Right lung (tissue), 10 donors: ENCODE measurements at places on chromosomes 5 and 9. TPM values are rescaled to one million over a fixed set of nuclear protein-coding genes. Genes with fewer than 3 reads are reported as not detected.

GRCh38 chr5:53480416-53481158 is at the start of gene FST:
TSS of gene FST (plus strand) at chr5:53480629. CDS start at chr5:53480792, 163 bp downstream.
- peak; percentile 15 for DNase-seq

GRCh38 chr5:124654418-124654817 is 92.0 kb downstream of the ZNF608 start:
- DNase-seq = no peak

MLANA gene
- 1.6 TPM for polyA plus RNA-seq

FAM221B gene
- polyA plus RNA-seq = 0.54 TPM

DNA sequence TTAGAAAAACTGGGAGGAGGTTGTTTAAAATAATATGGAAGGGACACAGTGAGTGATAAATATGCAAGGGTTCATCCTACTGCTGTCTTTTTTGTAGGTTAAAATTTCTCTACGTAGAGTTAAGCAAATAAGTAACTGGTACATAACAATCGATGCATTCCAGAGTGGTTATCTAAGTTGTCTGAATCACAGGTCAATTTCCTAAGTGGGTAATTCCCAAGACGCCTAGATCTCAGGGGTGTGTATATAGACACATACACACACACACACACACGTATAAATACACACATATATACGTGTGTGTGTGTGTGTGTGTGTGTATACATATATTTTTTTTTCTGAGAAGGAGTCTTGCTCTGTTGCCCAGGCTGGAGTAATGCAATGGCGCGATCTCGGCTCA is 22.3 kb downstream of the CAAP1 start:
- no peak for DNase-seq

DNA sequence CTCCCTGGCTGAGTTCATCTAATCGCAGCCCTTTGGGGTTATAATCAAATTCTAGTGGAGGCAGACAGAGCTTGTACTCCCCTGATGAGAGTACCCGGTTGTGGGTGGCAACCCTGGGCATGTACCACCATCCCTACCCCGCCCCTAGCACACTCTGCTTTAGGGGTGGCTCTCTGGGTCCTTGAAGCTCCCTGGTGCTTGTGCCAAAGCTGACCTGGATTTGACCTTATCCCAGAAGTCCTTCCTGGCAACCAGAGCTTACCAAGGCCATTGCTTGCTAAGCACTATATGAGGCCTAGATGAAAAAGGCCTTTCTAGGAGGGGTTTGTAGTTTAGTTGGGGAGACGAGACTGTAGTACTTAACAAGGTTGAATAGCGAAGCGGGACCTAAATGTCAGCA is 72.2 kb downstream of the RGS3 start:
- DNase-seq = no peak

CDX1 gene
- 0.25 TPM for polyA plus RNA-seq

- no peak for DNase-seq
These were observed 60.4 kb downstream of the RAPGEF1 start for GRCh38 chr9:131679261-131680020.

ANKRD31 gene
- 0.28 TPM for polyA plus RNA-seq

- DNase-seq = no peak
These were observed 32.4 kb downstream of the MYO10 start for GRCh38 chr5:16903480-16904300.

DNA sequence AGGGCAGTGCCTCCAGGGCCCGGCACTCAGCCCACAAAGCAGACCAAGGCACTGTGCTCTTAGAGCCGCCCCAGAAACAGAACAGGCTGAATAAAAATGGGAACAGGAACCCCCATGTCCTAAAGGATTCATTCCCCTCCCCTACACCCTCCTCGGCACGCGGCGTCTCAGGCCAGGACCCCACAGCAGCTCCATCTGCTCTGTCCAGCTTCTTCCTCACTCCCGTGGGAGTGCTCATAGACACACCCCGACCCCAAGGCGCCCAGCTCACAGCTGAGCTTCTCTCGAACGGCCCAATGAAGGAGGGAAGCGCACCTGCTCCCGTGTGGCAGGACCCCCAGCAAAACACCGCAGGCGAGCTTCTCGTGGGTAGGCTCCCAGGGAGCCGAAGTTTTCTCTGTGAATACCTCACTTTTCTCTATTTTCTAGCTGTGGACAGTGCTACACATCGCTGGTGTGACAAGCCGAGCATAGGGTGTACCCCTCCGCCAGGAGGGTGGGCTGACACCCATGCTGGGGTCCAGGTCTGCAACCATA is 15.4 kb upstream of the QSOX2 start:
- no peak for DNase-seq

TEX48 gene
- polyA plus RNA-seq = not detected

DNA sequence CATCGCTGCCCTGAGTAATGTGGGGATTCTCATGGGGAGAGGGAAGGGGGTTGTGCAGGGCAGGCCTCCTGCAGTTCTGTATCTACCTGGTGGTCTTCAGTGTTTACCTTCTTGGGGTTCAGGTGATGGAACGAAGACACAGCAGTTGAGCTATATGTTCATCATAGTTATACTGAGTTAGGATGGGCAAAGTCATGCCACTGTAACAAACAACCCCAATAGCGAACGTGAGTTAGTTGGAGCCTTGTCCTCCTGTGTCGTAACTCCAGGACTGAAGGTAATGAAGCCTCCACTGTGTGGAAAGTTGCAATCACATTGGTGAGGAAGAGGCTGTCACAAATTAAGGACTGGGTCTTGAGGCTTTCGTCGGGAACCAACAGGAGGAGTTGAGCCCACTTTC is 64.4 kb downstream of the DAPK1 start:
- no peak for DNase-seq

- DNase-seq = no peak
These were observed 92.2 kb downstream of the ZNF462 start for GRCh38 chr9:106954974-106955850.

GRCh38 chr9:81022177-81022576 is 667.2 kb downstream of the TLE1 start:
- DNase-seq = no peak

DNA sequence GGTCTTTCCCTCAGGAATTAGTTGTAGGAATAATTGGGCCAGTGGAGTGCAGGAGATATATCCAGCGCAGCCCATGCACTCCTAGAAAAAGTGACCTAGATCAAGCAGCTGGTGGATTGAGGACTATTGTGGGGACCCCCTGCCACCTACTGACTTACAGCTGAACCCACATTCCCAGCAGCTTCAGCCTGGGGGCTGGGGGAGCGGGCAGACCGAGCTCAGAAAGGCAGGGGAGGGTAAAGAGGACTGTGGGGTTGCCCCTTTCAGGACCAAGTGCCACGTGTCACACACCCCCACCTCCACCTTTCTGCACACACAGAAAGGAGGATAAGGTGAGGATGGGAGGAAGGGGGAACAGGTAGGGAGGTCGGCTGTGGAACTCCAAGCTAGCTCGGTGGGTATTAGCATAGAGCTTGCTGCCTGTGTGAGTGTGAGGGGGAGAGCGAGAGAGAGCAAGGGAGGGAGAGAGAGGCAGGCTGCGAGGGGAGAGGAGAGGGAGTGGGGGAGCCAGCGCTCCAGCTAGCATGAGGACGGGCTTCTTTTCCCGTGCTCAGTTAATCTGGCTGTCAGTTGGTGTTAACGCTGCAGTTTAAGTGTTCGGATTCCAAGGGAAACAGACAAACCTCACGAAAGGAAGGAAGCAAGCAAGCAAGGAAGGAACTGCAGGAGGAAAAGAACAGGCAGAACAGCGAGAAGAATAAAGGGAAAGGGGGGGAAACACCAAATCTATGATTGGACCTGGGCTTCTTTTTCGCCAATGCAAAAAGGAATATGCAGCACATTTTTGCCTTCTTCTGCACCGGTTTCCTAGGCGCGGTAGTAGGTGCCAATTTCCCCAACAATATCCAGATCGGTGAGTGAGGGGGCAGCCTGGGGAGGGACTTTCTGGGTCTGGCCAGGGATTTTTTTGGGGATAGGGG is at the start of gene GRIA1:
GRIA1 (plus strand) TSS at position 553 of the 920 bp plus-strand sequence.
- DNase-seq = no peak

DNA sequence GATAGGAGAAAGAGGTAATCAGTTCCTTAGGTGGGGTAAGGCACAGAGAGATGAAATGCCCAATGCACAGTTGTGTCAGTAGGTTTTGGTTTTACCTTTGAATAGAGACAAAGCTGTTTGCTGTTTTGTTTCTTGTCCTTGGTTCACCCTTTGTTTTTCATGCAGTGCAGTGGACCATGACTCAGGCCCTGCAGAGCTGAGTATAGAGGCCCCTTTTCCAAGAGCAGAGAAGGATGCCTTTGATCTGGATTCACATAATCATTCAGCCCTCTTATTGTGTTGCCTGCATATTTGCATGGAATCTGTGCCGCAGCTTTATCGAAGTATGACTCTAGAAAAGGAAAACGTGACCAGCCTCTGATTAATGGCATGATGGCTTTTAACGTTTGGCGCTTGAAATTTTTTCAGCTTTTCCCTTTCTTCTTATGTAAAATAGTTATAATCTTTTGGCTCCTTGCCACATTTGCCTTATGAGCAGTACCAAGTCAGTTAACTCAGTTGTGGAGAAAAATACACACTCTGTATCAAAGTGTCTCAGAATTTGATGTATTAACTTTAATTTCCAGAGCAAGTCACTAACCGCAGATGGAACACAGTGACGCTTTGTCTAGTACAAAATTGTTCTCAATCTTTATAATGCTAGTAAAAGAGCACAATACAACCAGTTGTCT is 197.6 kb downstream of the KDM4C start:
- DNase-seq = peak; percentile 48

DNA sequence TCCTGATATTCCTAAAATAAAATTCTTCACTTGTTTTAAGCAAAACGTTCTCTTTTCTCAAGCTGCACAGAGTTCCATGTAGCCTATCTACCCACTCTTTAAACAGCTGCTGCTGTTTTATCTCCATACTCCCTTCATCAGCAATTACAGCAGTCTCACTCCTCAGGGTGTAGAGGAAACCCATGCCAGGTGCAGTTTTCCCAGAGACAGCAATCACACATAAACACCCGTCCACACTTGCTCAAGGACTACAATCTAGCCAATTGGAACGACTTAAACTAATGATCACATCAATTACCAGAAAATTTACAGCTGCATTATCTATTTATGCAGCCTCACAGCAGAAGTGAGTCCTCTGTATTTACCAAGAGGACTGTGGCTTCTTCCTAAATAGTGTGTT is 141.7 kb downstream of the HTR1A start:
- no peak for DNase-seq

PDE6A gene
- polyA plus RNA-seq = 0.22 TPM

DNA sequence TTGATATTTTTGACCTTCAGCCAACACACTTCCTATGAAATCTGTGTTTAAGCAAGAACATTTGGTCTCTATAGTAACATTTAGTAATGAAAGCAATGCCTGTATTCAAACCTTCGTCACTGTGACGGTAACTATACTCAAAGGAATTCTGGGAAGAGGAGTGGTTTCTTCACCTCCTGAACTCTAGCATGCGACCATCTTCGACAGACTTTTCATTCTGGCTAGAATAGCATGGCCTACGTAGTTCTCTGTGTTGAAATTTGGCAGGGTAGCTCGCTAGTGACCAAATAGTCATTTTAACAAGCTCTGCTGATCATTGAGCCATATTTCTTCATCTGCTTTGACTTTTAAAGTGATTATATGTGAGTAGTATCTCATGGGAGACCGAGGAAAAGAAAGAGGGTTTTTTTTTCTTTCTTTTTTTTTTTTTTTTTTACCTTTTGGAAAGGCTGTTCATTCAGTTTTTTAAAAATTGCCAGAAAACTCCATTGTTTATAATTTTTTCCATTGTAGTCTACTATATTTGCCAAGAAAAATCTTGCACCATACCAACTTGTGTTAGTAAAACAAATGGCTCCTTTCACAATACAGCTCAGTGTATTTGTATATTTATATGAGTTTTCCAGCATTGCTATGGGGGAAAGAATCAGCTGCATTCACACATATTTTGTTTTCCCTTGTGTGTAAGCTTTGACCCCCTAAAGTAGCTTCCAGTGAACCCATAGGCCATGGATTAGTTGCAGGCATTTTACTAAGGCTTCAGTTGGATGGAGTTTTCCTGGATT is 166.8 kb downstream of the NNT start:
- peak; percentile 91 for DNase-seq

DNA sequence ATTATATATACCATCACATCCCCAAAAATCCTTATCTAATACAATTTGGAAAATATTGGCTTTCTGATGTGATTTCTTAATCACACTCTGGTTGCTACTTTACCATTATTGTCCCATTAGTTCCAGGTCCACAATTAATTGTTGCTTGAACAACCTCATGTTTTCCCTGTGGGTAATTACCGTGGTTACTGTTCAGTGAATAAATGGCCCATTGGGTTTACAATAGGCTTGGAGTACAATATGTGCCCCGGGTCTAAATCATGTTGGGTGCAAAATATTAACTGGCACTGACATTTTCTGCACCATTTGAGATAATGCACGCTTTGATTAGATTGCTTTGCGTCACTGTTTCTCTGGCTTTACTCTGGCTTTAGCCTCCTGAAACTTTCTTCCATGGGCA is 163.7 kb downstream of the GABBR2 start:
- no peak for DNase-seq

DNA sequence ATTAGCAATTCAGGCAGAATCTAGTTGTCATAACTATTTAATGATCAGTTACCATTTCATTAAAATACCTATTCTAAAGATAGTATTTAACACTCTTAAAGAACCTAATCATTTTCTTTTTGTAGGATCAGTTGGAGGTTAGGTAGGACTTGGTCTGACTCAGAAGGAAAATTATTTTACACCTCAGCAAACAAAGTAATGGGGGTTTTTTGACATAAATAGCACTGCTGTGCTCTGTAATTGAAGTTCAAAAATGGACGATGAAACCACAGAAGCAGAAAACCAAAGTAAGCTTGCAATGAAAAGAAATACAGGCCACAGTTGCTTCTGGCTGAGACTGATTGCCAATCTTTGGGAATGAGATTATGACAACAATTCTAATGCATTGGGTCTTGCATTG is 187.0 kb upstream of the TRPM3 start:
- DNase-seq = no peak

PAEP gene
- polyA plus RNA-seq = not detected

DNA sequence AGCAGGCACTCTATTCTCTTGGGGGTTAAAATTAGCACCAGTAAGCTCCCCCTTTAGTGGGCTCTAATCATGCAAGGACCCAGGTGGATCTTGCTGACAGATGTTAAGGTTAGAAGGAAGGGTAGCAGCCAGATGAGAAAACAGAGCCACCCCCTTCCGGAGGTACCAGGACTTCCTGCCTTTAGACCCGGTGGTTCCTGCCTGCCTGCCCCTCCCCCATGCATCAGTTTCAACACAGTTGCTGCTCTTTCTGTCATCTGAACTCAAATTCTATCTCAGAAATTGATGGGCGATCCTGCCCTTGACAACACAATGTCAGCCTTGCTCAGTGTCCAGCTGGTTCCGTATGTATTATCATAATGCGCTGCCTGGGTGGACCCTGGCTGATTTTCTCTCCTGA is 287.3 kb downstream of the EBF1 start:
- DNase-seq = no peak

DNA sequence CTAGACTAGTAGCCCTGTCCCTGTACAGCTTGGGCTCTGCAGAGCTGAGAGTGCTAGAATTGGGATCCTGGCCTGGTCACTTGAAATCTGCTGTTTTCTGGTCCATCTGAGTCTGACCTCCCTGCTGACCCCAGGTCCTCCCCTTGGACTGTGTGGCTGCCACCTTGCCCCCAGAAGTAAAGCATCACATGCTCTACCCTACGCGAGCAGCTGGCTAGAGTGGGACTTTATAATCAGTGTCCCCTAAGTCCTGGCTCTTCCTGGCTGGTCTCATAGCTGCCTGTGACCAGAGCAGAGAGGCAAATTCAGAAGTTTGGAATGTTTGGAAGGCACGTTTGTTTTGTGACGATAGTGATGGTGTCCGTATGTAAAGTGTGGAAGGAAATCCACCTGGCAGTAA is 81.0 kb downstream of the ARHGEF28 start:
- no peak for DNase-seq

- no peak for DNase-seq
These were observed 114.7 kb downstream of the ST8SIA4 start for GRCh38 chr5:100788417-100788816.
